Mesendoderm (in vitro differentiated cells): ENCODE measurements at places on chromosomes 2 and 18.

DNA sequence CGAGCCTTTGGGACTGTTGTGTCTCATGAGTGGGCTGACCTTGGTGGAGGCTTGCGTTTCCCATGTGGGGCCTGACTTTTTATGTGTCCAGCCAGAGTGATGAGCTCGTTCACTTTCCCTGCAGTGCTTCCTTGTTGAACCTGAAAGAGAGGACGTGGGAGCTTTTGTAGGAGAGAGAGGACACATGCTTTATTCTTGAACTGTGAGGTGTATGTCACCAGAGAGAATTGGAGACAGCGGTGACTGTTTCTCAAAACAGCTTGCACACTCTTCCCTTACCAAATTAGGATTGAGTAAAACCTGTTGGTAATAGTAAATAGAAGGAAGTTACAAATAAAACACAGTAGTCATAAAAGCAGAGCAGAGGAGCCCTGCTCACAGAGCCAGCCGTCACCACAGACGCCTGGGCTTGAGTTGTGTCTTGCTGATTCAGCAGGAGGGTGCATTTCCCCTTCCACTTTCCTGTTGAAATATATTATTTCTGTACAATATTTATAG is 60.7 kb downstream of the INPP4A start:
- H3K27ac ChIP-seq = no peak overlapping the region
- peaks cover 27% of the 10 kb centered on the region for H3K4me1 ChIP-seq
- no peak for DNase-seq

DNA sequence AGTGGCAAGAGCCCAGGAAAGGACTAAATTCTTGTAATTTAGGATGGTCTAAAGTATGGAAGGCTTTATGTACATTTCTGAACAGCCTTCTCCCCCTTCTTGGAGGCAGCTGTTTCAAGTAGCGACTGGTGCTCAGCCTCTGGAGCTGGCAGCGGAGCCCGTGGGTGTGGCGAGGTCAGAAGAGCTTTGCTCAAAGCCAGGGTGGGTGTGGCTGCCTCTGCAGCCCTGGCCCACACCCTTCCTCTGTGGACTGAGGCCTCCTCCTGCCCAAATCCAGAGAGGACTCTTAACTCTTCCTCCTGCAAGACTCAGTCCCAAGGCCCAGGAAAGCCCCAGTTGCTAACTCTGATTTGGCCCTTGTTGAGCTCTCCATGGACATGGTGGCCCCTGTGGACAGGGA is 202.1 kb upstream of the REV1 start:
- H3K27ac ChIP-seq = no peak overlapping the region
- H3K36me3 ChIP-seq = no peaks in the 10 kb centered on the region
- H3K27me3 ChIP-seq = no peaks in the 10 kb centered on the region
- no peaks in the 10 kb centered on the region for H3K4me1 ChIP-seq
- DNase-seq = no peak

DNA sequence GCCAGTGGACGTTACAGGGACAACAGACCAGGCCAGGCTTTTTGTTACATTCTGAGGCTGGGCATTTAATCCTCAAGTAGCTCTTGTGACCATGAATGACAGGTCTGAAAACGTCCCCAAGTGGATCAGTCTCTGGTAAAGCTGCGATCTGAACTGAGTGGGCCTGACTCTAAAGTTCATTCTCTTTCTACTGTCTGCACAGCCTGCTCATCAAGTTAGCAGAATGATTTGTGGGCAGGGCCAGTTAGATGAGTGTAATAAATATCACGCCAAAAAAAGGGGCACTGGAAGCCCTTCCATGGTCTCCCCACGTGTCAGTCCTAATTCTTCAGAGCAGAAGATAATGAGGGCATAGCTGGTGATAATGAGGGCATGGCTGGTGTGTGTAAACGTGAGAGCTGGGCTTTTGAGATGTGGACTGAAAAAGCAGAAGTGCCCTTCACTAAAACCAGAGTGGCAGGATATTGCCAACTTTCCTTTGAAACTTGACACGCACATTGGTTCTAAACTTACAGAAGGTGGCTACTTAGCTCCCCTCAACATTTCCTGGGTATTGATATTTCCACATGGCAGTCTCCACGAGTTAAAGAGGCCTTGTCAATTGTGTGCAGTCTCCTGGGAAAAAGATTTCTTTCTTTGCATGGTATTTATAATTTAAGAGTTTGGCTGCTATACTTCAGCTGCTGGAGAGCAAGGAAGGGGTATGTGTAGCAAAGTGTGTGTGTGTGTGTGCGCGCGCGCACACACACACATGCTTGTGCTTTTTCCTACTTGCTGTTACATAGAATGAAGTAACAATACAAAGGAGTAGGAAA is 72.7 kb upstream of the LYPD6B start:
- no peak overlapping the region for H3K27ac ChIP-seq
- H3K4me3 ChIP-seq = no peak overlapping the region
- DNase-seq = no peak
- H3K4me1 ChIP-seq = peaks cover 2% of the 10 kb centered on the region
- H3K36me3 ChIP-seq = peaks cover 2% of the 10 kb centered on the region
- no peaks in the 10 kb centered on the region for H3K27me3 ChIP-seq

DNA sequence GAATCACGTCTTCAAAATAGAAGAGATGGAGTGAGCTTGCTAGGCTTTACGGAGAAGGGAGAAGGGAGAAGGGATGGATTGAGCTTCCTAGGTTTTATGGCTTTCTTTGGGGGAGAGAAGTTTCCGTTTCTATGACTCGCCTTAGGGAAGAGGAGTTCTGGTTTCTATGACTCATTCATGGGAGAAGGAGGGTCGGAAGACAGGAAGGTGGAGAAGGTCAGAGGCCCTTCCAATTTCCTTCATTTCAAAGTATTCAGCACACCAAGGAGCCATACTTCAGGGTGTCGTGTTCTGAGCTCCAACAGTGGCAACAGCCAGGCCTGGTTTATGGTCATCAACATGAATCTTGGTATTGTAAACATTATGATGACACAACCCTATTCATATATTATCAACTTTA is 284.7 kb upstream of the VWC2L start:
- no peak overlapping the region for H3K27ac ChIP-seq
- H3K27me3 ChIP-seq = no peaks in the 10 kb centered on the region
- DNase-seq = peak; percentile 67
- H3K4me3 ChIP-seq = no peak overlapping the region

DNA sequence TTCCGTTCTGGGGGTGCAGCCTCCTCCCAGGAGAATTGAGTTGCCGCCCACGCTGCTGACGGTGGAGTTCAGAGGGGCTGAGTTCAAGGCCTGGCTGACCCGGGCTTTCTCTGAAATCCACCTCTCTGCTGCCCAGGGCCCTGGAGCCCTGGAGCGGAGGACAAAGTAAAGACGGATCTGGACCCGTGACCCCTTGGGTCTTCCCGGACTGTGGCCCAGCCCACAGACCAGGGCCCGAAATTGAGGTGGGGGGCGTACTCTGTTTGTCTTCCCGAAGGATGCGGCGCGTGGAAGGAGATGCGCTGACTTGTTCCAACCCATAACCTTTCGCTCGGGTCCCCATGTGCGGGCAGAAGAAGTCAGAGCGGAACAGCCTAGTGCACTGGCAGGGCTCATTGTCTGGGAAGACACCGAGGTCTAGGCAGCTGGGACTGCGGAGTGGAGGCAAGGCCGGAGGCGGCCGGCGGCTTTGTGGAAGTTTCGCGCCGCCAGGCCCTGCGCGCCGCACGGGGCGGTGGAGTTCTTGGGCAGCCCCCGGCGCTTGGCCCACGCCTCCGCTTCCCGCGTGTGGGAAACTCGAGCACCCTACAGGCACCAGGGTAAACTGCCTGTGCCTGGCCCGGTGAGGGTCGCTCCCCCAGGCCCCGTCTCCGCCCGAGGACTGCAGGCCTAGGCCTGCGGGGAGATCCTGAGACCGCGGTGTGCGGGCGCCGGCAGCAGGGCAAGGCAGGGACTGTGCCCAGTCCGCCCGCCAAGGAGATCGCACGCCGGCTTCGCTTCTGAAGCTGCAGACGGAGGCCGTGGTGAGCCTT is 9.8 kb downstream of the POU3F3 start:
- peaks cover 78% of the 10 kb centered on the region for H3K27me3 ChIP-seq
- no peak overlapping the region for H3K27ac ChIP-seq
- peak; percentile 63 for DNase-seq
- no peak overlapping the region for H3K4me3 ChIP-seq
- no peaks in the 10 kb centered on the region for H3K4me1 ChIP-seq

- no peak overlapping the region for H3K4me3 ChIP-seq
- H3K4me1 ChIP-seq = no peaks in the 10 kb centered on the region
- H3K27ac ChIP-seq = no peak overlapping the region
- H3K36me3 ChIP-seq = no peaks in the 10 kb centered on the region
Measured at GRCh38 chr2:42246562-42246961, 77.4 kb downstream of the EML4 start.

- H3K36me3 ChIP-seq = no peaks in the 10 kb centered on the region
- DNase-seq = peak; percentile 82
- H3K4me3 ChIP-seq = no peak overlapping the region
- H3K4me1 ChIP-seq = peaks cover 8% of the 10 kb centered on the region
- H3K27ac ChIP-seq = no peak overlapping the region
- H3K27me3 ChIP-seq = no peaks in the 10 kb centered on the region
Measured at GRCh38 chr18:80196528-80197320, 50.6 kb downstream of the PARD6G start.

GRCh38 chr2:236321415-236321814 is 57.2 kb upstream of the ASB18 start:
- no peak overlapping the region for H3K4me3 ChIP-seq
- H3K27ac ChIP-seq = no peak overlapping the region
- DNase-seq = no peak
- no peaks in the 10 kb centered on the region for H3K4me1 ChIP-seq
- no peaks in the 10 kb centered on the region for H3K36me3 ChIP-seq

GRCh38 chr2:26235089-26235488 is 9.3 kb downstream of the HADHA start:
- H3K4me1 ChIP-seq = no peaks in the 10 kb centered on the region
- H3K27me3 ChIP-seq = no peaks in the 10 kb centered on the region
- H3K4me3 ChIP-seq = no peak overlapping the region
- H3K36me3 ChIP-seq = peaks cover 6% of the 10 kb centered on the region
- no peak overlapping the region for H3K27ac ChIP-seq

DNA sequence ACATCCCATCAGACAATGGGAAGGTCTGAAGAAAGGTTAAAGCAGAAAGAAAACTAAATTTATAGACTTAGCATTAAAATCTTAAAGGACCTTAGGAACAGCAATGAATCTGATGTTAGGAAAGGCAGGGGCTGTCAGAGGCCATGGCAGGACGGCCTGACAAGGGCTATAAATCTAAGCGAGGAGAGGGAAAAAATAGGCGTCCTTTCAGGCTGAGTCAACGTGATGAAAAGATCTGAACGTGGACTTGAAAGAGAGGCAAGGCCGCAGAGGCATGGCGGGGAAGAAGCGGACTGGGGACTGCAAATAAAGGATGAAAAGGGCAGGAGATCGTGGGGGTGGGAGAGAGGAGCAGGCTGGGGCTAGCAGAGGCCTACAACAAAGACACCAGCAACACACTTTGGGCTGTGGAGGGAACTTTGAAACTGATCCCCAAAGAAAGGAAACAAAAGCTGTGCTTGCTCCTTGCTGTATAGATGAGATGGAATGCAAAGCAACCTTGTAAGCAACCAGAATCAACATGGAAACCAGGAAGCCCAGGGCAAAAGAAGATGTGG is 145.6 kb downstream of the NRP2 start:
- H3K36me3 ChIP-seq = no peaks in the 10 kb centered on the region
- no peak overlapping the region for H3K27ac ChIP-seq
- no peaks in the 10 kb centered on the region for H3K27me3 ChIP-seq
- no peaks in the 10 kb centered on the region for H3K4me1 ChIP-seq
- H3K4me3 ChIP-seq = no peak overlapping the region

GRCh38 chr2:80568011-80568410 is 263.5 kb upstream of the LRRTM1 start:
- no peak overlapping the region for H3K4me3 ChIP-seq
- H3K27ac ChIP-seq = no peak overlapping the region
- no peaks in the 10 kb centered on the region for H3K36me3 ChIP-seq
- DNase-seq = no peak

DNA sequence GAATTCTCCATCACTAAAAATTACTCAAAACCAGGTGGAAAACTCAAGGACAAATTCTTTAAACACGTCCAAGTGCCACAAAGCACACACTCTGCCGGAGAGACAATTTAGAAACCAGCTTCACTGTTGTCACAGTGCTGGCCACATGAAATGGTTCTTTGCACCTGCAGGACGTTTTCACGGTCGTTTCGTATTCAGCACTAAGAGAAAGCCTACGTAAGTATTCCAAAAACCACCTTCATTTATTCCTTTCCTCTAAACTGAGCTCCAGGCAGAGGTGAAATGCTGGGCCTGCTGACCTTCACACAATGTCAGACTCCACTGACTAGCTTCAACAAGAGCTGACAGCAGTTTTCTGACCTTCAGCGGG is 680 bp downstream of the ATP5F1A start:
- H3K4me3 ChIP-seq = peak overlapping the region; percentile 96
- no peaks in the 10 kb centered on the region for H3K27me3 ChIP-seq
- no peaks in the 10 kb centered on the region for H3K36me3 ChIP-seq
- H3K27ac ChIP-seq = peak overlapping the region; percentile 46

GRCh38 chr2:30201990-30202389 is 29.3 kb upstream of the LBH start:
- H3K4me3 ChIP-seq = no peak overlapping the region
- DNase-seq = no peak
- H3K27me3 ChIP-seq = no peaks in the 10 kb centered on the region
- no peaks in the 10 kb centered on the region for H3K4me1 ChIP-seq
- no peak overlapping the region for H3K27ac ChIP-seq

GRCh38 chr18:55096263-55096951 is 137.1 kb upstream of the CCDC68 start:
- H3K4me1 ChIP-seq = peaks cover 2% of the 10 kb centered on the region
- DNase-seq = peak; percentile 83
- H3K27ac ChIP-seq = no peak overlapping the region
- no peaks in the 10 kb centered on the region for H3K27me3 ChIP-seq
- H3K36me3 ChIP-seq = no peaks in the 10 kb centered on the region

DNA sequence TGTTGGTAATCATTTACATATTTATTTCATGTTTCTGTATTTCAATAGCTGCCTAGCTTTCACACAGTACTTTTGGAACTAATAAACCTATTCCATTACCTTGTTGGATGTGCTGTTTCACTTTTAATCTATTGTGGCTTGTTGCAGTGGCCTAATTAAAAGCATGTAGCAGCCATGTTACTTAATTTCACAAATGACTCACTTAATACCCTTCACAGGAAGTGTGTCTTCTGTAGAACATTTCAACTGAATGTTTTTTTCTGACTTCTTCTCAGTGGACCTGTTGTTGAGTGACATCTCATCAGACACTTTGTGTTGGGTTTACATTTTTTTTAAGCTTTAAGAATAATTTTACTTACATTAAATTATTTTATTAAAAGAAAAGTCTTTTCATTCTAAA is 260.5 kb upstream of the THUMPD2 start:
- no peak for DNase-seq
- H3K27me3 ChIP-seq = no peaks in the 10 kb centered on the region
- no peaks in the 10 kb centered on the region for H3K36me3 ChIP-seq
- no peak overlapping the region for H3K4me3 ChIP-seq
- H3K4me1 ChIP-seq = no peaks in the 10 kb centered on the region

DNA sequence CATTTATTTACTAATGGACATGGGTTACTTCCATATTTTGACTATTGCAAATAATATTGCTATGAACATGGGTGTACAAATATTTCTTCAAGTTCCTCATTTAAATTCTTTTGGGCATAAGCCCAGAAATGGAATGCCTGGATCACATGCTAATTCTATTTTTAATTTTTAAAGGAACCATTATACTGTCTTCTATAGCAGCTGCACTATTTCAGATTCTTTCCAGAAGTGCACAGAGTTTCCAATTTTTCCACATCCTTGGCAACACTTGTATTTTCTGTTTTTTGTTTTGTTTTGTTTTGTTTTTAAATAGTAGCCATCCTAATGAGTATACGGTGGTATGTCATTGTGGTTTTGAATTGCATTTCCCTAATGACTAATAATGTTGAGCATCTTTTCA is 8.5 kb upstream of the RALBP1 start:
- H3K4me1 ChIP-seq = no peaks in the 10 kb centered on the region
- DNase-seq = no peak
- no peak overlapping the region for H3K4me3 ChIP-seq
- no peaks in the 10 kb centered on the region for H3K27me3 ChIP-seq
- no peak overlapping the region for H3K27ac ChIP-seq
